Pulmonary artery endothelial cell (primary cell): ENCODE measurements at places on chromosomes 1 and 21. TPM values are rescaled to one million over a fixed set of nuclear protein-coding genes. Genes with fewer than 3 reads are reported as not detected.
A peak's percentile ranks its signal among the peaks of the same experiment; 100 is the strongest.

BATF3 gene
- 2.6 and 3.0 TPM in 2 replicates for total RNA-seq

LCE1A gene
- not detected in 2 replicates for total RNA-seq

SH2D1B gene
- total RNA-seq = not detected in 2 replicates

DNA sequence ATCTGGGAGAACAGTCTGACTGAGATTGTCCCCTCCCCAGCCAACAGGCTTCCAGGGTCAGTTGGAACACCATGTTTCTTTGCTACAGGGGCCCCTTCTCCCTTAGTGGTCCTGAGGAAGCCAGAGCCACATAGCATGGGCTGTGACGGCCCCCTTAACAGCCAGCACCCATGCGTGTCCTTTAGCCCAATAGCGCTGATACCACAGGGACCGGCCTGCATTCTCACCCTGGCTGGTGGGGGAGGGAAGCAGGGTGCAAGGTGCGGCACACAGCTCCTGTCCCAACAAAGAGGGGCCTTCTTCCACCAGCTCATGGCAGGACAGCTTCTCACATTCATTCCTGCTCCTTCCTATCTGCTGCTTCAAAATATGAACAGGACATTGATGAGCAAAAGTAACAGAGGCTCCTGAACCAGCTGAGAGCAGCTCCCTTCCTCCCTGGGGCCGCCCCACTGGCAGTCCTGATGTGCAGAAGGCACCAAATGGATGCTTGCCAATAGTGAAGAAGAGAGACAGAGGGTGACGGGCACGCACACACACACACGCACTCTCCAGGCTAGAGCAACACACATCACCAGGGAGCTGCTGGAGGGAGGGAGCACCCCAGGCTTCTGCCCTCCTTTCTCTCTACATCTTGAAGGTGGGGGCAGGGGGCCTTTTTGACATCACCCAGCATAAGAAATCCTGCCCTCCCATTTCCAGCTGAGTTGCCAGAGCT is 99.4 kb downstream of the CRYAA start:
- DNase-seq = no peak

DNA sequence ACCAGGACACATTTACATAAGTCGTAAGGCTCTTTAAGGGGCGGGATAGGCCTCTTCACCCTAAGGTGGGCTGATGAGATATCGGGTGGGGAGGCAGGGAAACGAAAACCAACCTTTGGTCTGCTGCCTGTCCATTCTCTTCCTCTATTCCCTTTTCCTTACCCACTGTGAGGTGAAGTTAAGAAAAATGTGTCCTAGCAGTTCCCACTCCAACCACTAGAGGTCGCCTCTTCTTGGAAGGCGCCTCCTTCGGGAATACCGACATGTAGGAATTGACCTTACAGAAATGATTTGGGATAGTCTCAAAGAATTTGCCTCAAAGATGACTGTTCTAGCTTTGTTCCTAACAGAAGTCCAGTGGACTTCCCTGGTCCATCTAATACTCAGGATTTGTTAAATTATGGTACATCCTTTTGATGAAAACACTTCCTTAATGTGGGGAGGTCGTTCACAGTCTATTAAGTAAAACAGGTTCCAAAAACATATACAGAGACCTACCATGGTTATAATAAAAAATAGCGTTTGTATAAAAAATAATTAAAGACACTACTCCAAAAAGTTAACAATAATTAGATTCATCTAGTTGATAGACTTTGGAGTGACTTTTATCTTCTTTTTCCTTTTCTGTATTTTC is 14.1 kb downstream of the AZIN2 start:
- peak; percentile 19 for DNase-seq

GRCh38 chr1:82710091-82710490 is 909.4 kb downstream of the ADGRL2 start:
- no peak for DNase-seq

DNA sequence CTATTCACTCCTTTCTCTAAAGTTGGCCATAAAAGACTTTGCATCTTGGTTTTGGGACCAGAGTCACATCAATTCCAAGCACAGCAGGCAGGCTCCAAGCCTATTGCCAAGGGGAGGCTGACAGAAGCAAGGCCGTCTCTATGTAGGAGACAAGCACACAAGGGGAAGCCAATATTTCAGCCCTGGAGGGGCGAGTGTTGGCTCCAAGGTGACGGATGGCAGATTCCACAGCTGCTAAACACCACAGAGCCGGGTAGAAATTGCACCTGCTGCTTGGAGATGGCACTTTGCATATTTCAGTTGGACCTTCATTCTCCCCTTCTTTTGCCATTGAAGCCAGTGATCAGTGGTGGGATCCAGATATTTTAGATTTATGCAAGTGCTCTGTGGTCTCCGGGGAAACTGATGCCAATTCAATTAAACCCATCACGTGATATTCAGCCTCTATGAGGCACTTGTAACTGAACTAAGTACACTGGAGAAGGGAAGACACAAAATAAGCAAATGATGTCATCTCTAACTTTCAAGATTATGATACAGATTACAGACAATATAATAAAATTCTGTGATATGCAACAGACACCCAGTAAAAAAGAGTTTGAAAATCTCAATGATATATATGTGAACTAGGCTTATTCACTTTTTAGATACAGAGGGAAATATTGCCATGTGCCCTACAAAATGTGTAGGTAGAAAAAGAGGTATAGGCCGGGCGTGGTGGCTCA is 102.8 kb upstream of the GREM2 start:
- no peak for DNase-seq
